Occipital lobe (tissue), 3 donors: ENCODE measurements at places on chromosomes 1 and 21.
A peak's percentile ranks its signal among the peaks of the same experiment; 100 is the strongest.

GRCh38 chr1:101026430-101026788, 825 bp upstream of the DPH5 start:
- DNase-seq: no peak

- DNase-seq: no peak
Observed at GRCh38 chr1:17066361-17067068, 12.7 kb upstream of the SDHB start.

GRCh38 chr1:23598424-23598823, 39.1 kb upstream of the ID3 start:
- no peak for DNase-seq

- no peak for DNase-seq
Observed at GRCh38 chr1:160885042-160885441, at the start of gene ITLN1. Gene ITLN1, minus strand, starts transcription at chr1:160885180. Its CDS starts 303 bp downstream, at chr1:160884877.

GRCh38 chr1:208413006-208413405, 168.8 kb upstream of the PLXNA2 start:
- DNase-seq: no peak

- no peak for DNase-seq
Observed at GRCh38 chr1:244868484-244869363, 4.4 kb upstream of the HNRNPU start.

- no peak for DNase-seq
Observed at GRCh38 chr1:66761221-66761620, 9.0 kb downstream of the DYNLT5 start.

GRCh38 chr21:46161633-46162592, 6.5 kb upstream of the FTCD start:
- DNase-seq: no peak

DNA sequence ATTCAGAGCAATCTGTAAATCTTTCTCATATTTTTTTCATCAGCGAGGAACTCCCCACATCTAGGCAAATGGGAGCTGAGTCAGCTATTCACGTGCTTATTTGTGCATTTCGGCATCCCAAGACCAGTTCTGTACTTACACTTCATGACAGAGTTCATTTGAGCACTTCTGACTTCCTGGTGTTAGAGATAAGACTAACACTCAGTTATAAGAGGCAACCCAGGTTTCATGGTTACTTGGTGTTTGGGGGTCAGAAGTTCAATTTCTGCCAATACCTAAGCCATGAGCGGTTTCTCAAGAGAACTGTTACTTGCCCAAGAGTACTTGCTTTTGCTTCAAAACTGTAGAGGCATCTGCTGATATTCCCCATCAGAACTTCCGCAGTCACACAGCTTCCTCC, 24.1 kb upstream of the DESI2 start:
- no peak for DNase-seq

DNA sequence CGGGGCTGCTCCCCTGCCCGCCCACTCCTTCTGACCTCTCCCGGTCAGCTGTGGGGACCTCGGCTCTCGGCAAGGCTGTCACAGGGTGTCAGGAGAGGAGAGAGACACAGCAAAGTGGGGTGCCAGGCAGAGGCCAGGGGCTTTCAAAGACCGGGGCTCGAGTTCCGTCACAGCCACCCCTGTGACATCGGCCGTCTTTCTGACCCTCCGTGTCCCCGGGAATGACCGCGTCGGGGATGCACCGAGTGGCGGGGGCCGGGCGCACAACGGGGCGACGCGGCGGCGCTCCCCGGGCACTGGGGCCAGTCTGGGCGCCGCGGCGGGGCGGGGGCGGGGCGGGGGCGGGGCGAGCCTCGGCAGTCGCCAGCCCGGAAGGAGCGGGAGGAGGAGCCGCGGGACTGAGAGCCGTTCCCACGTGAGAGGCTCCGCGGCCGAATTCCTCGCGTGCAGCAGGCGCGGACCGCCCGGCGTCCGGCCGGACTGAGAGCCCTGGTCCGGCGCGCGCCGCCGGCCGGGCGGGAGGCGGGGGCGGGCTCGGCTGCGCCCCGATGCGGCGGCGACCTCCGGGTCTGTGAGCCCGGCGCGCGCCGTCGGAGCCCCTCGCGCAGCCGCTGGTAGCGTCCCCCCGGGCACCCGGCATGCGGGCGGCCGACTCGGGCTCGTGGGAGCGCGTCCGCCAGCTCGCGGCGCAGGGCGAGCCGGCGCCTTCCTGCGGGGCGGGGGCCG, 229.7 kb upstream of the TMEM51 start:
- DNase-seq: peak; percentile 53

DNA sequence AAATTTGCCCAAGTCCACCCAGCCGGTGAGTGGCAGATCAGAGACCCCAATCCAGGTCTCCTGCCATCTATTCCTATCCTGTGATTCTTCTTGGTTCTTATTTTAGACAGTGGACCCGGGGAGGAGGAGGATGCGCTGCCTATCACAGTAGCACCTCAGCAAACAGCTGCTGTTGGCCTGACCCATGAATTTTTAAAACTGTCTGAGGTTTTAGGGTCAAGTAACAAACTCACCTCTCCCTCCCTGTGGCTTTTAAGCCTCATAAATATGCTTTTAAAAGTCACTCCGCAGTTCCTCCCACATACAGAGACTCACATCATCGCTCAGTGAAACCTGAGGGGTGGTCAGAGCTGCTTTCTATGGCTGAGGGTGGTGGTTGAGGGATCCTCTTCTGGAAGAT, 128.6 kb downstream of the NAV1 start:
- no peak for DNase-seq

DNA sequence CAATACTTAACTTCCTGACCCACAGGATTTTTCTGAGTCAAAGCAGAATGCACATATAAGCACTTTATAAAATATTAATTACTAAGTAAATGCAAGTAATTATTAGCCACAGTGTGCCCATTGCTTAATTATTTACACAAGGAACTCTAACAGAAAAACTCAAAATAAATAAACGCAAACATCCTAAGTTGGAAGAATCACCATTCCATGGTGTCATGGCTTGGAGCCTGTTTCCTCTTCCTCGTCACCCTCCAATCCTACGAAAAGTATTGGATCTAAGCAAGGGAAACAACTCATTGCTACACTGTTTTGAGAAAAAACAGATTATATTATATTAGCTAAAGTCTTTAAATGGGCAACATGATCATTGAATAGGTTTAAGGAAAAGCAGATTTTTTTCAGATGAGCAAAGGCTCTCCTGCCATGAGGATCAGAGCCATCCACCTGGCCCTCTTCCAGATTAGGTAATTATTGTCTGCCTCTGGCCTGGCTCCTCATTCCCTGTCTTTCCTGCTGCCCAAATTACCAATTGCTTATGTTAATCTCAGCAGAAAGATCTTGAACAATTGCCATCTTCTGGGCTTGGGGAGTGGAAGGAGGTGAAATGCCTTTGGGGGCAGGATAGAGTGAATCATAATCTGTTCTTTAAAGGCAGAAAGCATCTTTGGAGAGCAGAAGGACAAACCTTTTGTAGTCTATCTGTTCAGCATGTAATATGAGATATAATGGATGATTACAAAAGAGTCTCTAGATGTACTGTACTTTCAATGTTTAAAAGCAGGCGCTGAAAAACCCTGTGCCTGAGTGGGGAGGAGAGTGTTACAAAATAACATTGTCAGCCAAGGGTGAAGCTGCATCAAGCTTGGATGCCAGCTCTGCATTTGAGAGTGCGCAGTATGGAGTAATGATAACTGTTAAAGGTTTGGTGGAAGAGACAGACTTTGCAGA, 121.2 kb downstream of the DUSP10 start:
- DNase-seq: no peak

DNA sequence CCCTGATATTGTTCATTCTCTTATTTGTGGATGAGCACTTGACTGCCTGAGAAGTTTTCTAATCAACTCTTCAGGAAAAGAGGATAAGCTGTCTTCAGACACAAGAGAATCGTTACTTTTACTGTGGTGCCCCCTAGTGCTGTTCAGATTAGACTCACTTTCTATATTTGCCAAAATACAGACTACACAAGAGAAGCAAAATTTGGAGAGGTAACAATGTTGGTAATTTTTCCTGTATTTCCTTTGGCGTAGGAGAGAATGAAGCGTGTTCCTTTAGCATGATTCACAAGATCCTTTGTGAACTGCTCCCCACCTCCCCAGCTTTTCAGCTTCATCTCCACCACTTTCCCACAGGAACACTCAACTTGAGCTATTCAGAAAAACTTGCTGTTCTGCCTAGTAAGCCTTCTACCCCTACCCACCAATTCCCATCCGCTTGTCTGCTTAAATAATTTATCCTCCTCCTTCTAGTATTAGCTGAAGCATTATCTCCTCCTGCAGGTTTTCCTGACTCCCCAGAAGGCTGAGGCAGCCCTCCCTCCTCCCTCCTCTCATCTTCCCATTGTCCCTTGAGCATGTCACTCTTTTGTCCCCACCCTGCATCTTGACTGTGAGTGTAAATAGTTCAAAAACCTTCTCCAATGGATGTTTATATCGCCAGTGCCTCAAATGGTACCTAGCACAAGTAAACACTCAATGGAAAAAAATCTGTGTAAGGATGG, 4.5 kb downstream of the TNFSF4 start:
- no peak for DNase-seq

- no peak for DNase-seq
Observed at GRCh38 chr1:111842411-111842810, 86.7 kb downstream of the DDX20 start.

DNA sequence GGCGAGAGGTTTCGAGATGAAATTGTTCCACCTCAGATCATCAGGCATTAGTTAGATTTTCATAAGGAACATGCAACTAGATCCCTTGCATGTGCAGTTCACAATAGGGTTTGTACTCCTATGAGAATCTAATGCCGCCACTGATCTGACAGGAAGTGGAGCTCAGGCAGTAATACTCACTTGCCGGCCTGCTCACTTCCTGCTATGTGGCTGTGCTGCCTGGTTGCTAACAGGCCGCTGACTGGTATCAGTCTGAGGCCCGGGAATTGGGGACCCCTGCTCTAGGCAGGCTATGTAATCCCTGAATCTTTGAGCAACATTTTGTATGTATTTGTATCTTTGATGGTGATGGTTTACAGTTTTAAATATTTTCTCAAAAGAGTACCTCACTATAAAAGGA, 32.5 kb downstream of the XKR8 start:
- no peak for DNase-seq

DNA sequence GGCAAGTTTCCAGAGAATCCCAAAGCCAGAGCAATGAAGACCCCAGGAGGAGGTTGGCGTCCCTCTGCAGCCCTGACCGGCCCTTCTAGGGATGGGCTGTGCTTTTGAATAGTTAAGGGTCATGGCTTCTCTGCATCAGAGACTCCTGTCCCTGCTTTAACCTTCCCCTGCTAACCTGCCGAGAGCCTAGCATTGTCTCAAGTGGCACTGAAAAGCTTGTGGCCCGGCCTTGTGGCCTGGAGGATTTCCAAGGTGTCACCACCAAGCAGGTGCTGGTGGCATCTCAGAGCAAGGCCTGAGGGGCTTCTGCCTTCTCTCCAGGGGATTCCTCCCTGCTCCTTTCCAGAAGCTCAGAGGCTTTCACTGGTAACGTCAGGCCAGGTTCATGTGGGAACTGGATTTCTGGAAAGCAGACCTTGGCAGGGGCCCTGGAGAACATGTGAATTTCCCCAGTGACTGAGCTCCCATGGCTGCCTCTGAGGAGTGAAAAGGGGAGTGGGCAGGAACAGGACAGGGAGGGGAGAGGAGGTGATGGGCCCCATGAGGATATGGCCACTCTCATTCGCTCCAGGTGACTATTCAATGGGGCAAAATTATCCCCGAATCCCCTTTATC, 409.9 kb downstream of the PTPRU start:
- DNase-seq: no peak

DNA sequence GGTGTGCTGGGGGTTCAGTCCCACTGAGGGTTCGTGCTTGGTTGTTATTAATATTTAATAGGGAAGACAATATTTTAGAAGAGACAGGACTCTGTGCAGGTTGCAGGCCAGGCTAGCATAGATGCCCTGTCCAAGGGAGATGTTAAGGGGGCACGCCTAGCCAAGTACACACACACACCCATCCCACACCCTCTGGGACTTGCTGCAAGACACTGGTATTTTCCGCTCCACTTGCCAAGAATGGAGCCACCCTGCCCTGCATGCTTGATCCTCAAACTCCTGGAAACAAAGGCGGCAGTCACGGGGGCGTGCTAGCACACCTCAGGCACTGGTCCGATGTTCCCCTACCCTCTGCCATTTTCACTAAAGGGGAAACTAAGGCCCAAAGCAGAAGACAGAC, 99.1 kb downstream of the MRPL37 start:
- DNase-seq: no peak

DNA sequence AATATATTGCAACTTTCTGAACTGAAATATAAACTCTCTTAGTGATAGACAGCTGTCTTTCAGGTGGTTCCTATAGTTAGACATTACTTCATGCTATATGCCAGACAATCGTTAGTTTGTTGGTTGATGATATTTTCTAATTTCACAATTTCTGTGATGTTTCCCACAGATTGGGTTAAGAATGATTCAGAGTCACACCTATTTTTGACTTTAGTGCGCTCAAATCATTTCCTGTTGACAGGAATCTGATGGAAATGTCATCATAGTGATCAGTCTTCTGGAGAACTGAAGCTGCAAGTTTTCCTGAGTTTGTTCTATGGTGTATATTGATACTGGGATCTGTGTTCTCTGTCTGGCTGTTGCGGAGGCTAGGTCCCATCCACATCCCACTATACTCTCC, 119.7 kb downstream of the C1orf21 start:
- no peak for DNase-seq

GRCh38 chr1:96367791-96368190, 353.8 kb upstream of the PTBP2 start:
- no peak for DNase-seq
